ENCODE measurements at places on chromosomes 7 and 10.

DNA sequence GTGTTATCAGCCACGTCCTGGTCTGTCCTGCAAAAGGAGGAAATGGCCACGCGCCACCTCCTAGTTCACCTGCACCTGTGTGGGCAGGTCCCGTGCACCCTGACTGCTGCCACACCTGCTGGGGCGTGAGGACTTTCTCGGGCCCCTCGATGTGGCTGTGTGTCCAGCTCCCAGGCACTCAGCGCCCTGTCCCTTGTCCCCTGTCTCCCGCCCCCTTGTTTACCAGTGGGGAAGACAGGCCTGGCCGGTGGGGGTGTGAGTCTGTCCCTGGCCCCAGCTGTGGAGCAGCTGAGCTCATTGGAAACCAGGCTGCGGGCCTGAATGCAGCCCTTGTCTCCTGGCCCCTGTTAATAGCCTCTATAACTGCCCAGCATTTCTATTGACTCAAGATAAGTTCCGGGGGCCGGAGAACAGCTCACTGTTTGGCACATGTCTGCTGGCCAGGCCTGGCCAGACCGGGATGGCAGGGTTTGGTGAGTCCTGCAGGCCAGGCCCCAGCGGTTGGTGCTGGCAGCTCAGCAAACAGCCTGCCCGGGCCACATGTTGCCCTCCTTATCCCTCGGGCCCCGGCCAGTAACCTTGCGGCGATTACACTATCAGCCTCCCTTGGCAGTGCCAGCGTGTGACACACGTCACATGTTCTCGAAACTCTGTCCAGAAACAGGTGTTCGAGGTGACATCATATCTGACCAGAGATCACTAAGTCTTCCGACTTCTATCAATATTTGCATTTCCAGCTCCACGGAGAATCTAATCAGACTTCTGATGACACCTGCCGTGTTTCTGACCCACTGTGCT, 52.1 kb downstream of the FOXL3 start:
- DNase-seq, result no peak

- peak; percentile 55 for DNase-seq
These were observed 72.8 kb upstream of the PPIF start for GRCh38 chr10:79274279-79275104.

DNA sequence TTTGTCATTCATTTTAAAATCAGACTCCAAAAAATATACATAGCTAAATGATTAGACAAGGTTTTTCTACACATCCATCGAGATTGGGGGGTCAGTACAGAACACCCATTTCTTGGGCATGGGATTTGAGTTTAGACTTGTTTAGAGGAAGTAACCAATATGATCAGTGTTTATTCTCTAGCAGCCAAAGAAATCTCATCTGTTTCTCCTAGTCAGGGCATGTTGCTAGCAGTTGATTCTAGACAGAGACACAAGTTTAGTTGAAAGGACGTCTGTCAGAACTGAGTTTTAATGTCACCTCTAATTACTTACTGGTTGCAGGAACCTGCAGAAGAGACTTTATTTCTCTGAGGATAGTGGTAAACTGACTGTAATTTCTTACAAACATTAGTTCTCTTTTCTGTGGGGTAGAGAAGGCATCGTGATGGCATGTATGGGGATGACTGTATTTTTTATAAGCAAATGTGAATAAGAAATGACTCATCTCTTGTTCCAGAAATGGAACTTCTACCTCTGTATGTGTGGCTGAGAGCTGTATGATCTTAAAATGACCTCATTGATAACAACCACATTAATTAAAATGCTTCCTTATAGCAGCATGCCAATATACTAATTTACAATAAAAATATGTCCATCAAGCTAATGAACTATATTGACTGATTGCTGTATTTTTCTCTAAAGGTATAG, 30.6 kb upstream of the RHOBTB1 start:
- no peak for DNase-seq

DNA sequence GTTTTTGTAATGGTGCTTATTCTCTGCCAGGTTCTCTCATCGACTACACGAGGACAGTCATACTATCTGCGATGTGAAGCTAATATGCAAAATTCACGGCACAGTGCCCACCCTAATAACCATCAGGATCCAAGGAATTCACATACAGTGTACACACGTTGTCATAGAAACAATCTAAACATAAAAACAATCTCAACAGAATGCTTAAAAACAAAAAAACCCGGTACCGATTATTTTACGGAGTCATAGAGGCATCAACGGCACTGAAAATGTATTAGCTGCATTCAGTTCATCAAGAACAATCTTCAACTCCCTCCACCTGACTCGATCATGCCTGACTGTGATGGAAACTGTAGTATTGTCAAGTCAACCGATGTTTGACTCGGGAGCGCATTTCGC, 628 bp downstream of the MRPS33 start:
- DNase-seq, result no peak

DNA sequence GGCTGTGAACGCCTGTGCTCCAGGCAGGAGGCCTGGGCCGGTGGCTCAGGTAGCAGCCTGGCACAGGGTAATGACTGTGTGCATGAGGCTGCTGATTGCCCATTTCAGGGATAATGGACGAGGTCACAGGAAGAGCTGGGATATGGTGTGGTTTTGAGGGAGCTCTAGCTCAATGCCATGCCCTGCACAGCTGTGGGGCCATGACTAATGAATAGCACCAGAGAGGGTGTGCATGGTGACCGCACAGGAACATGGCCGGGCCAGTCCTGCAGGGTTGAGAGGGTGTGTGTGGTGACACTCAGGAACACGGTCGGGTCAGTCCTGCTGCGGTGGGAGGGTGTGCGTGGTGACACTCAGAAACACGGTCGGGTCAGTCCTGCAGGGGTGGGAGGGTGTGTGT, 21.8 kb downstream of the NKX6-2 start:
- no peak for DNase-seq

Measured in KBM-7 (cell line).